ENCODE measurements at places on chromosomes 11 and 22.

GRCh38 chr22:41401781-41402648, 20.3 kb downstream of the TEF start:
- DNase-seq: no peak

DNA sequence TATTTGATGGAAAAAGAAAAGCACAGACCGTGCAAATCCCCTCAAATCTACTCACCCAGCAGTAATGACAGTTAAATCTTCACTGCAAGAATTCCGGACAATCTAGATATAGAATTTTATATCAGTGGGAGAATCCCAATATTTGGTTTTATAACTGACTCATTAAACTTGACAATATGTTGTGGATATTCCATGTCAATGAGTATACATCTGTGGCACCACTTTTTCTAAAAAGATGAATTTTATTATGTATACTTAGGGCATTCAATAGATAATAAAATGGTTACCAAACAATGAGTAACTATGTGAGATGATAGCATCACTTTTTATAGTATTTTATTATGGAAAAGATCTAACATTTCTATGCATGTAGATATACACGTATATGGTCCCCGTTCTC, 79.9 kb downstream of the OSBP2 start:
- no peak for DNase-seq

GRCh38 chr11:16713594-16713993, 24.9 kb upstream of the C11orf58 start:
- DNase-seq: no peak

GRCh38 chr22:50252082-50253045, 1.3 kb upstream of the HDAC10 start:
- peak; percentile 48 for DNase-seq

GRCh38 chr11:124747406-124748099, 4.5 kb downstream of the VSIG2 start:
- no peak for DNase-seq

GRCh38 chr11:8790968-8791367, 108.4 kb downstream of the RPL27A start:
- DNase-seq: no peak

DNA sequence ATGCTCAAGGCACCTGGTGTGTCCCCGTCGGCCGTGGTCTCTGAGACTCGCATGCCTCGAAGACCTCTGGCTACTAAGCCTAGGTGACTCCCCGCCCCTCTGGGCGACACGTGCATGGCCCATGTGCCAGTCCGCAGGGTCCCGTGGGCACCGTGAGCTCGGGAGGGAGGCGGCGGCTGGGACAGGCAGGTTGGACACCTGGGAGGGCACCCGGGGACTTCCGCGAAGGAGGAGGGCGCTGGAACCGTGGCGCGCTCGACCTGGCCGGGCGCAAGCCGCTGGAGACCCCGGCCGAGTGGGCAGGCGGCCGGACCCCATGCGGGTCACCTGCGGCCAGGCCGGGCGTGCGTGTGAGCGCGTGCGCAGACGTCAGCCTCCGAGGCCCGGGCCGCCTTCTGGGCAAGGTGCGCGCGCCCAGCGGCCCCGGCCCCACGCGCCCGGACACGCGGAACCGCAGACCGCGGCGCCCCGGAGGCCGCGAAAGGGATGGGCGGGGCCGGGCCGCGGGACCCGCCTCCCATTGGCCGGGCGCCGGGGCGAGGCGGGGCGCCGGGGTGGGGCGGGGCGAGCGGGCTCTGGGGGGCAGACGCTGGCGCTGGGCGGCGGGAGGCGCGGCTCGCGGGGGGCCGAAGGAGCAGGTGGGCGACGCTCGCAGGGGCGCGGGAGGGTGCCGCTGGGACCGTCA, 579 bp upstream of the RASD2 start:
- peak; percentile 41 for DNase-seq

DNA sequence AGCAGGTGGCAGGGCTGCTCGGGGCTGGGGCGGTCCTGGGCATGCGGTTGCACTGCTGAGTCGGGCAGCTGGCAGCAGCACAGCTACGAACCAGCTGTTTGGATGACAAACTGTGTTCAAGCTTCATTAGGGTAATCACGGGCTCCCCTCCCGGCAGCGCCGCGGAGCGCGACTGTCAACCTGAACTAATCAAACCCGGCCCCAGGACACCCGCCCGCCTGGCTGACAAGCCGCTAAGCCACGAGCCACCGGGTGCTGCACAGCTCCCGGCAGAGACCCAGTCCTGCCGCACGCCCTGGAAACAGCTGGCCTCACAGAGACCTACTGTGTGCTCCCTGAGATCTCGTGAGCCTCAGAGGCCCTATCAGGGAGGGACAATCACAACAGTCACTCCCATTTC, 60.6 kb upstream of the TCF20 start:
- DNase-seq: no peak

DNA sequence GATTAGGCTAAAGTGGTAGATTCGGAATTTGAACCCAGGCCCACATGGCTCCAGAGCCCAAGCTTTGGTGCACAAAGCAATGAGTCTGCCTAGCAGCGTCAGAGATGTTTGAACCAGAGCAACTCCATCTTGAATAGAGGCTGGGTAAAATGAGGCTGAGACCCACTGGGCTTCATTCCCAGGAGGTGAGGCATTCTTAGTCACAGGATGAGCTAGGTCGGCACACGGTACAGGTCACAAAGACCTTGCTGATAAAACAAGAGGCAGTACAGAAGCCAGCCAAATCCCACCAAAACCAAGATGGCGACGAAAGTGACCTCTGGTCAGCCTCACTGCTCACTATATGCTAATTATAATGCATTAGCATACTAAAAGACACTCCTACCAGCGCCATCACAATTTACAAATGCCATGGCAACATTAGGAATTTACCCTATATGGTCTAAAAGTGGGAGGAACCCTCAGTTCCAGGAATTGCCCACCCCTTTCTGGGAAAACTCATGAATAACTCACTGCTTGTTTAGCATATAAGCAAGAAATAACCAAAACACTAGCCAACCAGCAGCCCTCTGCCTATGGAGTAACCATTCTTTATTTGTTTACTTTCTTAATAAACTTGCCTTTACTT, 40.3 kb upstream of the DAGLA start:
- DNase-seq: no peak

GRCh38 chr11:106482917-106483785, 405.7 kb downstream of the AASDHPPT start:
- DNase-seq: no peak

GRCh38 chr22:25848954-25849353, 107.0 kb downstream of the MYO18B start:
- no peak for DNase-seq

GRCh38 chr11:33479231-33479630, 221.4 kb downstream of the C11orf91 start:
- no peak for DNase-seq

- no peak for DNase-seq
Measured at GRCh38 chr11:122665861-122666260, 10.3 kb downstream of the UBASH3B start.

DNA sequence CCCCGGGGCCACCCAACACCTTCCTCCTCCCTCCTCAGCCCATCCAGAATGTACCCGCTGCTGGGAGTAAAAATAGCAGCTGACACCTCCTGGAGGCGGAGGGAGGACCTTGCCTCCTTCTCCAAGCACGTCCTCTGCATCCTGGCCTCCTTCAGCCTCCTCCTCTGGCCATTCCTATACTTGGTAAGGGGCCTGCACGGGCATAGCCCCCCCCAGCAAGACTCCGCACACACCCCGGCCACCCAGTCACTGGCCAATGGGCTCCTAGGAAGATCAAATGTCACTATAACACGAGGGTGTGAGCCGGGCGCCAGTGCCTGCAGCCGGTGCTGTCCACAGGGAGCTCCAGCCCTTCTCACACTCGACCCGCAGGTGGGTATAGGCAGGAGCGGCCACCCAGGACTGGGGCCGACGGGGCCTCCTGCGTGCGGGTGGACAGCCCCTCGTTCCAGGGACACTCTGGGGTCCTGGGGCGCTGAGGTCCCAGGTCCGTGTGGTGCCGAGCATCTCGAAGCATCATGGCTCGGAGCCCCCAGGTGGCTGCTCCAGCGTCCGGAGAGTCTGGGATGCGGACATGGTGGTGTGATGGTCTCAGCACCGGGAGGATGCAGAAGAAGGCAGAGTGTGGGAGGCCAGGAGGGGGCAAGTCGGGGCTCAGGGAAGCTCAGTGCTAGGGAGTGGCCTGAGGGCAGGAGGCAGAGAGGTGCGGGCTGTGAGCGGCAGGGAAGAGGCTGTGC, at the start of gene TNNT3:
Gene TNNT3 (plus strand): TSS at position 313 of the 737 bp plus-strand sequence. CDS start 3,172 bp downstream, outside the sequence.
- DNase-seq: no peak

DNA sequence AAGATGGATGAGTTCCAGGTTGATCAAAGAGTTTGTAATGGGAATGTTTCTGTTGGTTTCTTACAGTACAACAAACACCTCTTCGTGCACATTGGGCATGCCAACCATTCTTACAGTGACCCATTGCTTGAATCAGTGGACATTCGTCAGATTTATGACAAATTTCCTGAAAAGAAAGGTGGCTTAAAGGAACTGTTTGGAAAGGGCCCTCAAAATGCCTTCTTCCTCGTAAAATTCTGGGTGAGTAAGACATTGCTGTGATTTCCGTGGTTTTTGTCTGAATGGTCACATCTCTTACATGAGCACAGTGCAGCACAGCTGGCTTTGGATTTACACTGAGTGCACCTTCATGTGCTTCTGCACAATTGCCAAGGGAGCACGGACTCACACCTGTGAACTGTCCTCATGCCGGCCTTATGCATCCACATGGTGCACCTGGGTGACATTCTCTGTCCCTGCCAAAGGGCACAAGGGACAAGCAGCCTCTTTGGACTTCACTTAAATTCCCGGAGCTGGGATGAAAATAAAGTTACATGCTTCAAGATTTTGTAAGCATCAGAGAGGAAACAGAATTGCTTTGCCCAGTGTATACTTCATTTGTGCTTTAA, 107.1 kb upstream of the RASSF10 start:
- no peak for DNase-seq

GRCh38 chr11:48036466-48036865, 56.1 kb downstream of the PTPRJ start:
- DNase-seq: no peak

DNA sequence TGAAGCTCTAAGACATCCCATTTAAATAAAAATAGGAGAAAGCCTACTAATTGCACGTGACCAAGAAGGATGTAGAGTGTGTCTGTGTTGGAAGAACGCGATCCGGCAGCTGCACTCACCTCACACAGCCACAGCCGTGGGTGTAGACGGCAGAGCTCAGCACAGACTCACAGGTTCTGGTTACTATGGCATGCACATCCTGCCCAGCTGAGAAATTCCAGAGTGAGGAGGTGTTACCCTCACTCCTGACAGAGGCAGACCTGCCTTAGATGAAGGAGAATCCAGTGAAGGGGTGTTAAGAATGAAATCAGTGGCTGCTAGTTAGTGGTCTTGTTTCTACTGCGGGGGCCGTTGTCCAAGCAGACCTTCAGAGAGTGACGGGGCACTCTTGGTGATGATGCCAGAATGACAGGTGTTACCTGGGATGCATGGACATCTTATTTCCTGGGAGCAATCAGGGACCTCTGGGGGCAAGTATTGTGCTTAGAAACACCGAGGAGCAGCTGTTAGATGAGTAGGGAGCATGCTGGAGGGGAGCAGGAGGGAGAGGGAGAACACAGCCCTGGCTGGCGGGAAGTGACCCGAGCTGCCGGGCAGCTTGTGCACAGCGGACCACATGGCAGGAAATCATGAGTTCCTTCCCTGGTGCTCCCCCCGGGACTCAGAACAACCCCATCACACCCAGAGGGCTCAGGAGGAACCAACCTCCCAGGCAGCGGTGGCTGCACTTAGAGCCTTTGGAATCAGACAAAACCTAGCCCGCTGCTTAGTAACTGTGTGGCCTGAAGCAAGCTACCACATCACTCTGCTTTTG, 12.3 kb downstream of the KCNJ5 start:
- DNase-seq: no peak

GRCh38 chr11:8201644-8202365, 33.0 kb upstream of the RIC3 start:
- DNase-seq: no peak

GRCh38 chr11:86248609-86249008, 4.1 kb downstream of the EED start:
- no peak for DNase-seq

DNA sequence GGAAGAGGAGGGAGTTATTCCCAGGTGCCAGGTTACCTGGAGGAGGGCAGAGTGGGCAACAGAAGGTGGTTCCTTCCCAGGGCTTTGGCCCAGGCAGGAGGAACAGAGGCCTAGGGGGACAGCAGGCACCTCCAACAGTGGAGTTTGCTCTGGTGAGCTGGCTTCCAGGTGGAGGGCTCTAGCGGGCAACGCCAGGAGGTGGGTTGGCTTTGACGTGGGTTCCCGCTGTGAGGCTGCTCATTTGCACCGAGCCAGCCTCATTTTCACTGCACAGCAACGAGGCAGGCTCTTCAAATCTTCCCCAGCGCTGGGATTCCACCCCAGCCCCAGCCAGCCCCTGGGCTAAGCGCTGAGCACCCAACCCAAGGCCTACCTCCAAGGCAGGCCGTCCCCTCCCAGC, 8.1 kb downstream of the IGSF9B start:
- DNase-seq: no peak

GRCh38 chr11:116219171-116219635, 553.6 kb downstream of the BUD13 start:
- no peak for DNase-seq

DNA sequence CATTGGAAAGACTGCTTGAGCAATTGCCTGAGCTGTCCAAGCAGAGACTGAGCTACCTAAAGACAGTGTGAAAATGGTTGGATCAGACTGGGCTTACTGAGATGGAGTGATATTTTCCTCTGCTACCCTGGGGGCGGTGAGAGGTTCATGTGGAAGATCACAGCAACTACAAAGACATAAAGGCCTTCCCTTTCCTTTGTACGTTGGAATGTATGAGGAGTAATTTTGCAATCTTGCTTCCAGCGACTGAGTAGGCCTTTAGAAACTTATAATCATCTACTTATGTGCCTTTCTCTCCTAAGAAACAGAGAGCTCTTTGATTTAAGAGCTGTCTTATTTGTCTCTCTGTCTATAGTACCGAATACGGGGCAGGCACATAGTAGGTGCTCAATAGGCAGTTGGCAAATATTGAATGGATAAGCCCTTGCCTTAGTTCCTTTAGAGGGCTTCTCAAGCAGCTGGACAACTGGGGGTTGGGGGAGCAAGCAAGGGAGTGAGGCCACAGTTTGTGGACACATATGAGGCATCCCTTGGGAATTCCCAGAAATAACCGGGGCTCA, 2.4 kb upstream of the HEPACAM start:
- no peak for DNase-seq

- DNase-seq: no peak
Measured at GRCh38 chr22:25898707-25899365, 156.8 kb downstream of the MYO18B start.

DNA sequence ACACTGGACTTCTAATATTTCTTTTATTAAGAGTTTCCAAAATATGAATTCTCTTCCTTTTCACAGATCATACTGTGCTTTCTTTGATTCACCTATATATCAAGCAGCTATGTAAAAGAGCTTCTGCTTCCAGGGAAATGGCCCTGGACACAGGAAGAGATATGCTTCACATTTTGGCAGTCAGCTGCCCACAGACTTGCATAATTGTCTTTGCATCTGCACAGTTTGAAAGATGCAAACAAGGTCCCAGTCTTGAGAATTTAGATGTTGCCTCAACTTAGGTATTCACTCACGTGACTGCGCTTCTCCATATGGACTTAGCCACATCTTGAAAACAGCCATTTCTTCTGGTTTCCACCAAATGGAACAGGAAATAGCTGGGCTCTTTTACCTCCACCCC, 92.3 kb upstream of the POU2AF2 start:
- no peak for DNase-seq
